Erythroblast (primary cell): ENCODE measurements at places on chromosomes 3 and 15.

DNA sequence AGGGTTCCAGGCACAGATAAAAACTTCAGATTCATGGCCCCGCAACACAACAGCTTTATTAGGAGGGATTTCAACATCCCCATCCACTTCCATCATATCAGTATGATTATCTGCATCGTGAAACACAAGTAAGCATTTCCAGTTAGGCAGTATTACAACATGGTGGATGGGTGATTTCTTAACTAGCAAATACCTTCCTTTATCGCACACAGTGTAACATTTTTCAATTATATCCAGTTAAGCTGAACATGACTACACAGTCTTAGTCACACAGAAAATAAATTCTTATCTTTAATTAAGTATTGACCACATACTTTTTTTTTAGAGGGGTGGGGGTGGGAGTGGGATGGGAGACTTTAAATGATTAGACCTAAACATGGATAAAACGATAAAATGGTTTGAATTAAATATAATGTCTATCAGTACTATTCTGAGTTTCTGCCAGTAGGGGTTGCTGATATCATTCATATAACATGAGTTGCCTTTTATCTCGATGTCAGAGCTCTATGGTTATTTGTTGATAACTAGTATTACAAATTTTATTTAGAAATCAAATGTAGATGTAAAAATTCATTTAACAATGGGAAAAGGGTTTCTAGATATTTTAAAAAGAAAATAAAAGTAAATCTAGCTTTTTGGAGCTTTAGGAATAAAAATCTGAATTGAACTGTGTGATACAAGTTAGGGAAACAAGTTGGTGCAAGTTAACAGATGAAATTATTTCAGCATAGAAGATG, 146.6 kb downstream of the TBL1XR1 start:
- DNase-seq = peak; percentile 74

- no peak for DNase-seq
Observed at GRCh38 chr3:189637750-189638149, 6.6 kb downstream of the TP63 start.

DNA sequence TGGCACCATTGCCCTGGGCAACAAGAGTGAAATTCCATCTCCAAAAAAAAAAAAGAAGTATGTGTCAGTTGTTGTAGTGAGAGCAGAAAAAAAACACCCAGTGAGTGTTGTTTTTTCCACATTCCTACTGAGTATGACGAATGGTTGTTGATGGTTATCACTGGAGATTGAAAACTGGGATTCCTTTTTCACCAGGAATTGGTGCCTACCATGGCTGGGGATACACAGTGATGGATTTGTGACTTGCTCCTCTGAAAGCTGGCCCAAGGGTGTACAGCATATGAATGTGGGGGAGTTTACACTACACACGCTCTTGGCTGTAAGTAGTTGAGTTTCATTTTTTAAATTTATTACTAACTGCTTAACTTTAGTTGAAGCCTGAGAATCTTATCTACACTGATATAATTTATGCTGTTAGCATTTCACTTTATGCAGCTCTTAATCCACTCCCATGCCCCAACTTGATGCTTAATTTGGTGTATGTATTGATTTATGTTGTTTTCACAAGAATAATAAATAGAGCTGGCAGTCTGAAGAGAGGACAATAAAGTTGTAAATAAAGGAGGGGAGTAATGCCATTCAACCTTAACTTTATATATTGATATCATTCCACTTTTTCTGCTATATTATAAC, 56.0 kb upstream of the MME start:
- no peak for DNase-seq

DNA sequence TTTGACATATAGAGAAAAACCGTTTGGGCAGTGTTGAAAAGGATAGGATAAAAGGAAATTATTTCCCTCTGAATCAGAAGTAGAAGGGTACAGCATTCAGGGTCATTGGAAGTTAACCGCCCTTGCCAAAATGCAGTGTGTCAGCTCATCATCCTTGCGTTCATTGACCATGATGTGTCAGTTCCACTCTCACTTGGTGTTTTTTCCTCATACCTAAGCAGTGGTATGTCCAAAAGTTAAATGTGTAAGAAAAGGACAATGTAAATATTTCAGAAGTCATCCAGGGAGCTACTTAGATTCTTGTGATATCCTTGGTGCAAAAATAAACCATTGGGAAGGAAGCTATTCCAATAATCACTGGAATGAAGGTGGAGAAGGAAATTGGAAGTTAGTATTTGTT, 50.7 kb downstream of the MAP6D1 start:
- no peak for DNase-seq

DNA sequence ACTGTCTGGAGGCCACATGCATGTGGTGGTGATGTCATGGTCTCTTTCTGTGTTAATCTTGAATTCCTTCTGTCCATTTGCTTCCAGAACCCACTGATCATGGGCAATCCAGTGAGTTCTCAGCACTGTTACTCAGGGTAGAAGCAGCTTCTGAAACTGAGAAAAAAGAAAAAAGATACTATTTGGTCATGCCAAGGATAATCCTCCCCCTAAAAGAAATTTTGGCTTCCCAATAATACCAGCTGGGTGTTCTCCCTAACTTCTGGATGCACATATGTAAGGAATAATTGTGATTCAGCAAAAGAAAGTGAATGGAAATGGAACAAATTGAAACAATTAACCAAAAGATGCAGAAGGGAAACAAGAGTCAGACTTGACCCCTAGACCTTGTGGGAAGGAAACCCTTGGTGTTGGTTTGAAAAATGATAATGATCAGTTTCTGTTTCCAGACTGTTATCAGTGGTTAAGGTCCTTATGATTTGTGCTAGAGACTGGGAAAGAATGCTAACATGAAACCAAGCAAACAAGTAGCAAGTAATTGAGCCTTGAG, 92.3 kb downstream of the RBMS3 start:
- DNase-seq = no peak

- no peak for DNase-seq
Observed at GRCh38 chr3:109336291-109336861, 970 bp downstream of the DPPA4 start.

- no peak for DNase-seq
Observed at GRCh38 chr3:62724503-62724902, 150.7 kb downstream of the CADPS start.

DNA sequence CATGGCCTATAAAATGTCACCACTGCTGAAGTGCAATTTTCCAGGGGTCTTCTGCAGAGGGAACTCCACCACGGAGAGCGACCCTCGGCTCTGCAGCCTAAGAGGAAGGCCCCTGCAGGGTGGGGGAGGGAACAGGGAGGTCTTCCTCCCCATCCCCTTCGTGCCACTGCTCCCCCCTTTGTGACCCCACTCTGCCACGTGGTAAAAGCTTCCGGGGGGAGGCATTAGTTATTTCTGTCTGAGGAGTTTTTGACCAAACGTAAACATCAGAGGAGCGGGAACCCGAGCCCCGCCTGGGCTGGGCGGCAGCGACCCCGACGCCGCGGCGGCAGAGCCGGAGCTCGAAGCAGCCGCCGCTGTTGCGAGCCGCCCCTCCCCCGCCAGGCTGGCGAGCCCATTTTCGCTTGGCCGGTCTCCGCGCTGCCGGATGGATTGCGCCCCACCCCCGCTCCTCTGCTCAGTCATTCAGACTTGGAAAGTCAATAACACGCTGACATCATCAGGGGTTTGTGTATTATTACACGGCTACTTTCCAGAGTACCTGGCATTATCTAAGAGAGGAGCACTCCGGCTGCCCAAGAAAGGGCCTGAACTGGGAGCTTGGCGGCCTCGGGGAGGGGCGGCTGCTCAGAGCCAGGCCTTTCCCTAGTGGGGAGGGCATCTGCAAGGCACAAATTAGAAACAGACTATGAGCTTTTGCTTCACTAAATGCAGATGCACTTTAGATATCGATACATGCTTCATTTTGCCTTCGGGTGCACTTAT, 162.5 kb upstream of the TBL1XR1 start:
- DNase-seq = peak; percentile 98

- DNase-seq = no peak
Observed at GRCh38 chr15:70852501-70853317, 1.2 kb downstream of the LARP6 start.

DNA sequence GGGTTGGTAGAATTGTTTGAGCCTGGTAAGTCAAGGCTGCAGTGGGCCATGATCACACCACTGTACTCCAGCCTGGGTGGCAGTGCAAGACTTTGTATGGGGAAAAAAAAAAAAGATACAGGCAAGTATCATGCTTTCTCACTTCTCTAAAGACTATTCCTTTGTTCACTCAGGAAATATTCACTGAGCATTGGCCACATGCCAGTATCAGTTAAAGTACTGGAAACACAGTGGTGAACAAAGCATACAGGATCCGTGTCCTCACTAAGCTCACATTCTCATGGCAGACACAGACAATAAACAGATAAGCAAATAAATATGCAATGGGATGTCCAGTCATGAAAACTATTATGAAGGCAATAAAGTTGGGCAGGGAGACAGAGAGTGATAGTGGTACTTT, 5.1 kb upstream of the MTHFS start:
- DNase-seq = no peak

DNA sequence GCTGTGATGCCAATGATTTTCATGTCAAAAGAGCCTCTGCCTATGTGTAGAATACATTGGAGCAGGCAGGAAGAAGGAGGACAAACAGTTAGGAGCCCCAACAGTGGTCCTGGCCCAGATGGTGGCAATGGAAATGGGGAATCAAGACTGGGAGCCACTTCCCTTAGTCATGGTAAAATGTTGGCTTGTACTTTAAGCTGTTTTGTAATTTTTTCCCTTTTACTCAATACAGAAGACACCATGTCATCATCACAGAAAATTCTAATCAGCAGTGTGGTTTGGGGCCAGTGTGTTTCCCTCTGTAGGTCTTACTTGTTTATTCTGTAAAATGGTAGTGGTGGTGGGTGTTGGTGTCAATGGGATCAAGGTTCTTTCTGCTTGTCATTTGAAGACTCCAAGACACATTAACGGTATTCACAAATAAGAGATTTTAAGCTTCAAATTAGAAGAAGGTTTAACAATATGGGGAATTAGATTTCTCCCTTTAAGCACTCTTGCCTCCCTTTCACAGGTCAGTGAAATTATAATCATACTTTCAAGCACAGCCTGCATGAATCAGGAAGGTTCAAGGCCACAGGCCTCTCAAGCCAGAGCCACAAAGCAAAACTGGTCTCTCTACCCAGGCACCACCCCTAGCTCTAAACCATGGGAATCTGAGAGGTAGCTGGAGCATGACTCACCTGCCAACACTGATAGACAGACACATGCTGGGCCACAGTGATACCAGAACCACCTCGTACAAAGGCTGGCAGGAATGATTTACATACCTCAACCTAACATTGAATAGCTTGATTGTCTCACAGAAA, 24.9 kb downstream of the SIAH2 start:
- peak; percentile 90 for DNase-seq

DNA sequence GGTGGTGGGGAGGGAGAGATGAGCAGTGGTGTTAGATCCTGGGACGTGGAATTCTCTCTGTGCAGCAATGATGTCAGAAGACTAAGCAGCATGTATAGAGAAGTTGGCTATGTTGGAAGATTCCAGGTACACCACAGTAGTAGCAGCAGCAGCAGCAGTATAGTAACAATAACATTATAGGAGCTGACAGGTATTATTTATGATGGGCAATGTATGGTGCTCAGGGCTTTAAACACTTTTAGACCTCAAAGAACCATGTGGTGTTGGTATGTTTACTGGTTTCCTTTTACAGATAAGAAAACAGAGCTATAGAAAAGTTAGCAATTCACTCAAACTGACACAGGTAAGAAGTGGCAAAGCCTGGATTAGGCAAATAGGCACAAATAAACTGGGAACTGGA, 103.9 kb downstream of the CCNL1 start:
- DNase-seq = no peak

DNA sequence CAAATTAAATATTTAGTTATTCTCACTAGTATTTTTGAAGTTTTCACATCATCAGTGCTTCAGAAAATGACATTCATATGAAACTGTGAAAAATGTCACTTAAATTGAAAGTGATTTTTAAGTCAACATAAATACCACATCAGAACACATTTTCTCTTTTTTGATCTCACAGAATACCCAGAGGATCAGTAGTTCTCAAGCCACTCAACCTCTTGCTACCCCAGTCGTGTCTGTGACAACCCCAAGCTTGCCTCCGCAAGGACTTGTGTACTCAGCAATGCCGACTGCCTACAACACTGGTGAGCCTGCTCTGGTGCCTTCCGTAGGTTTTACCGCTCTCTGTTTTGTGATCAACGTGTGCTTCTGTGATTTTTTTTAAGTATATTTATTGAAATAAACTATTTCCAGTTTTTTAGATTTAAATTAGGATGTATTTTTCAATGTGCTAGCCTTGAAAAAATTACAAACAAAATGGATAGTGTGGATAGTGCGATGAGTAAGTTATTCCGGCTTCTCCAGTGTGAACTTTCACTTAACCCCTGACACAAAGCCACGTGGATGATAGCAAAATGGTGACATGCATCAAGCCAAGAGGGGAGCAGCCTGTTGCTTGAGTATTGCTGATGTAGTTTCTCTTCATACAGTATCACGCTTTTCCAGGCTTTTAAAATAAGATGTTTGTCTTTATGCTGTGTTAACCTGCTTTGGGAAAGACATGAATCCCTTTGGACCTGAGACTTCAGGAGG, 26.5 kb downstream of the LYSMD4 start:
- no peak for DNase-seq

GRCh38 chr15:67901922-67902321, 62.1 kb upstream of the RNU6-1 start:
- no peak for DNase-seq

DNA sequence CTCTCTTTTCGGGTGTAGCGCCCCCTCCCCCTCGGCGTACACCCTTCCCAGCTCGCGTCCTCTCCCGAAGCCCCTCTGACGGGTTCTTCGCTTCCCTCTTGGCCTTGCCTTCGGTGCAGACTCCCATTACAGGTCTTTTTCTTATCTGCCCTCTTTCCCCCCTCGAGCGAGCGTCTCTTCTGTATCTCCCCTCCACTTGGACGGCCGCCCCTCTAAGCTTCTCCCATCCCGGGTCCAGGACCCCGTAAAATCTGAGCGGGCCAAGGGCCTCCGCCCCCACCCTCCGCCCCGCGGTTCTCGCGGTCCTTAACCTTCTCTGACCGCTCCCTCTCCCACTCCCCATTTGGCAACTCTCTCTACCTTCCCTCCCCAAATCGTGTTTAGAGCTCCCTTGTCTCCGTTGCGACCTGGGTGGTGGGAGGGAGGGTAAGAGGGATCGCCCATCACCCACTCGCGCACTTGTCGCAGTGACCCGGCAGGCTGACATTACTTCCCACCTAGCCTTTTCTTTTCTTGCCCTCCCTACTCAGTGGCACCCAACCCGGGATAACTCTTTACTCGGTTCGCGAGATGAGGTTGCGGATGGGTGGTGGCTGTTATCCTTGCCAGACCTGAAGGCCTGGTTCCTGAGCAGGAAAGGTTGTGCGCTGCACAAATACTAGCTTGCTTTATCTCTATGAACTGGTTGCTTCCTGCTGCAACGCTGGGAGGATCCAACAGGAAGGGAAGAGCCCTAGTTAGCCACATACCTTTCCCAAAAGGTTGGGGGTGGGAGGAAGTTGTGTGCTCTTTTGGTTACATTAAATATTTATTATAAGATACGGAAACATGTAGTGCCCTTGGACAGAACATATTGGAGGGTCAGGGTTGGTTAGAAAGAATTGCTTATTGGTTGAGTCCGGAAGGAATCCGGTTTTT, 922 bp downstream of the RAB11A start:
- DNase-seq = peak; percentile 69

GRCh38 chr3:46301122-46301835, 52.6 kb upstream of the CCR2 start:
- no peak for DNase-seq

- DNase-seq = no peak
Observed at GRCh38 chr15:78880813-78881212, 8.1 kb downstream of the MORF4L1 start.

- DNase-seq = no peak
Observed at GRCh38 chr3:173745952-173746682, 348.6 kb downstream of the NLGN1 start.
